ENCODE measurements at places on chromosomes 6 and 20.

DNA sequence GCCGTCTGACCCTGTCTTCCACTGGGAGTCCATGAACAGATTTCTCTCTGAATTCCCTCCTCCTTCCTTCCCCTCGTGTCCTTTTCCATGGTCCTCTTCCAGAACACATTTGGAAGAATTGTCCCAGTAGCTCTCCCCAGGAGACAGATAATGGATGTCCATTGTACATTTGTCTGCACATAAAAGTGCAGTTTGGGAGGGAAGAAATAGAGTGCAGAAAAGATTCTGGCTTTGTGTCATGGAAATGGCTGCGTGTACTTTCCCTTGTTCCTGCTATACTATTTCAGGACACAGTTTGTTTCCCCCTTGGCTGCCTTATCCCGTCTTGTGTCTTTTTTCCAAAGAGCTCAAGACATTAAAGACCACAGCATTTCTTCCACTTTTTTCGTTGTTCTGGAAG lies 127.6 kb downstream of the SYNDIG1 start:
- DNase-seq, result no peak

GRCh38 chr20:20837574-20838021 lies 125.2 kb upstream of the RALGAPA2 start:
- no peak for DNase-seq

GRCh38 chr6:71977884-71978283 lies 91.5 kb downstream of the RIMS1 start:
- no peak for DNase-seq

DNA sequence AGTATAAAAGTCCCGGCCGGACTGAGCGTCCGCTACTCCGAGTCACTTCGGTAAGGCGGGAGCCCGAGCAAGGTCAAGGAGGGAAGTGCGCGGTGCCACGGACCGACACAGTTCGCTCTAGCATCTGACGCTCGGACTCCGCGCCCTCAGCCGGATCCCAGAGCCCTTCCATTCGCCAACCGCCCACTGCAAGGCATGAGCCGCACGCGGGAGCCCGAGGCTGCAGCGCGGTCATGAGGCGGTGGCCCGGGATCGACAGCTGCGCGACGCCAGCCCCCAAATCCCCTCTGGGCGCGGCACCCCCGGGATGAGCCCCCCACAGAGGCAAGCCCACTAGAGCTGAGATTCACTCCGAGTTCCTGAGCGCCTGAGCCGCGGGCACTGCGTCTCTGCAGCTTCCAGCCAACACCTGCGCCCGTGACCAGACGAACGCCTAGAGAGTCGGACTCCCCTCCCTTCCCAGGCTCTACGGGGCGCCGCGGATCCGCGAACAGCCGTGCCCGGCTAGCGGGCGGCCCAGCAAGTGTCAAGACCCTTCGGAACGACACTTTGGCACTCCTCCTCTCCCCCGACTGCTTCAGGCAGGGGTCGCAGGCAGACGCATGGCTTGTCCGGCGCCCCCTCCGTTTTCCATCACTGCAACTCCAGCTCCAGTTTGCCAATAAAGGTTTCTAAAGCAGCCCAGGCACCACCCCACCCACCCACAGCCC lies 725 bp upstream of the ISM1 start:
- no peak for DNase-seq

GRCh38 chr6:21856844-21857243 lies 263.3 kb downstream of the SOX4 start:
- DNase-seq, result no peak

DNA sequence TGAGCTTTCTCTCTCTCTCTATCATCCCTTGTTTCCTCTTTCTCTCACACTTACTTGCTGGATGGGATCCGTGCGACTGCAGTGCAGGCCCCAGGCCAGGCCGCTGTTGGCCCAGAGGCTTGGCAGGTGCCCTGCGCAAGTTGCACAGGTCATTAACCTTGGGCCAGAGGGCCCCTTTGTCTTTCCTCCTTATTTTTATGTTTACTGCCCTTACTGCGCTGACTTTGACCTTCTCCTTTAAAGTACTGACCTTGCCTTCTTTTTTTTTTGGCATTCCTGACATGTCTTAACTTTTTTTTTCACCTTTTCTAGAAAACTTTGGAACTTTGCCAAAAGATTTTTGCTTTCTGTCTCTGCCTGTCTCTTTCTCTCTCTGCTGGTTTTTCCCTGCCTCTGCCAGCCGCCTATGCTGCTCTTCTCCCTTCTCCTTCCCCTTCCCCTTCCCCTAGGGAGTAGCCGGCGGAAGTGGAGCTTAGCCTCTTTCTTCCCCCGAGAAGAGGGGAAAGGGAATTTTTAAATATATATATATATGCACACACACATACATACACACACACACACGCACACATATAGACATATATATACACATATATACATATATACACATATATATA lies 59.6 kb upstream of the CDH4 start:
- DNase-seq, result no peak

GRCh38 chr20:56504373-56505005 lies 20.1 kb upstream of the FAM209A start:
- no peak for DNase-seq

DNA sequence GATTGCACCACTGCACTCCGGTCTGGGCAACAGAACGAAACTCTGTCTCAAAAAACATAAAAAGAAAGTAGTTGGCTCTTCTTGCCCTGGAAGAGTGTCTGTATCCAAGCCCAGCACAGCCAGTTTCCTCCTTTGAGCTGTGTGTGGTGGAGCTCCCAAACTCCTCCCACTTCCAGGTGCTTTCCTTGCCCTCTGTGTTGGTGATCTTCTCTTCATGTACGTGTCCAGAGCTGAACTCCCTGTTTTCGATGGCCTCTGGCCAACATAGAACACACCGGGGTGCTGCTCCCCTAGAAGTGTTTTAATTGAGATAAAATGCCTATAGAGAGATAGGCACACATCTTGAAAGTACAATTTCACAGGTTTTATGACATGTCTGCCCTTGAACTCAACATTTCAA lies 16.7 kb upstream of the SGK2 start:
- no peak for DNase-seq

- no peak for DNase-seq
These were observed 209.8 kb downstream of the ATXN1 start for GRCh38 chr6:16551466-16551865.

- DNase-seq, result no peak
These were observed 65.5 kb downstream of the MAN1A1 start for GRCh38 chr6:119283979-119284545.

DNA sequence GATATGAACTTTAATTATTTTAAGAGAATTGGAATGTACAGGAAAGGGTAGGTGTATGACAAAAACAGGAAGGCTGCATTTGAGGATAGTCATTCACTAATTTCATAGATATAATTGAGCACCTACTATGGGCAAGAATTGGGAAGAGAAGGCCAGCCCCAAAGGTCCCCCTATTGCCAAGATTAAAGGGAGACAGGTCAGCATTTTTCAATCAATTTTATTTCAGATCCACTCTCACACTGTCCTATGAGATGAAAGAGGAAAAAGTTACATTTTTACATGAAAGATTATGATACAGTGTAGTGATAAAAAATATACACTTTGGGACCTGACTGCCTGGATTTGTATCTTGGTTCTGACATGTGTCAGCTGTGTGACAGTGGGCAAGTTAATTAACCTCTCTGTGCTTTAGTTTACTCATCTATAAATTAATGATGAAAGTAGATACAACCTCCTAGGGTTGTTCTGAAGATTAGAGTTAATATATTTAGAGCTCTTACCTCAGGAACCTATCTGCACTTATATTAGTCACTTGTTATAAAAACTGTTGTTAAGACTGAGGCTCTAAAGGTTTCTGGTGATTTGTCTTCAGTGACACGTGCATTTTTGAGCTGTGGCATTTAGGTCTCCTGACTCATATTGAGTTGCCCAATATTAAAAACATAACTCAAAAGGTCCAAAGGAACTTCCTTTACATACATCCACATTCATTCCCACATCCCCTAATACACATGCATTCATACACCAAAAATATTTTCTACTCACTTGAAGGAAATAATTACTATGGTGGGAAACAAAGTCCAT lies 45.7 kb downstream of the SCGN start:
- no peak for DNase-seq

GRCh38 chr6:140320081-140321080 lies 945.9 kb upstream of the CITED2 start:
- no peak for DNase-seq
